Glutamatergic neuron (in vitro differentiated cells): ENCODE measurements at places on chromosomes 3 and 15.

DNA sequence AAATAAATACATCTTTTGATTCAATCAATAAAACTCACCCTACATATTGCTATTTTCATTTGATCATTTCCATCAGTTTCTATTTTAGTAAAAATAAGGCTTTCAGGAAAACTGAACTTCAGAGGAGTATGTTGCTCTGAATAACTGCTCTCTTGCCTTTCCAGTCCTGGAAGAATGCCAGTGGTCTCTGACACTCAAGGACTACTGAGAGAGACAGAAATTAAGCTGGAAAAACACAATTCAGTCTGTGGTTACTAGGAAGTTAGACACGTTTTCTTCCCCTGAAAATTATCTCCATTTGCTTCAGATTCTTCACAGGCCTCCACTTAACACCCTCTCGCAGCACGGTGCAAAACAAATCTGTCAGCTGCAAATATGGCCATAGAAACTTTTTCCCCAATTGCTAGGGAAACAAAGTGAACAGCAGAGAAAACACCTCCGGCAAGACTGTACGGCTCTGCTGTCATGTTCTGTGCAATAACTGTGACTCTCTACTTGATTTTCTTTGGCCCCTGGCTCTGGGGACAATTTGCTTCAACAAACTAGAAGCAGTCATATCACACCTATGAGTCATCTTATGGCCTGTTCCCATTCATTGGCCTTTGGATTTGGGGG lies 353.0 kb downstream of the MAGI1 start:
- no peak for DNase-seq

DNA sequence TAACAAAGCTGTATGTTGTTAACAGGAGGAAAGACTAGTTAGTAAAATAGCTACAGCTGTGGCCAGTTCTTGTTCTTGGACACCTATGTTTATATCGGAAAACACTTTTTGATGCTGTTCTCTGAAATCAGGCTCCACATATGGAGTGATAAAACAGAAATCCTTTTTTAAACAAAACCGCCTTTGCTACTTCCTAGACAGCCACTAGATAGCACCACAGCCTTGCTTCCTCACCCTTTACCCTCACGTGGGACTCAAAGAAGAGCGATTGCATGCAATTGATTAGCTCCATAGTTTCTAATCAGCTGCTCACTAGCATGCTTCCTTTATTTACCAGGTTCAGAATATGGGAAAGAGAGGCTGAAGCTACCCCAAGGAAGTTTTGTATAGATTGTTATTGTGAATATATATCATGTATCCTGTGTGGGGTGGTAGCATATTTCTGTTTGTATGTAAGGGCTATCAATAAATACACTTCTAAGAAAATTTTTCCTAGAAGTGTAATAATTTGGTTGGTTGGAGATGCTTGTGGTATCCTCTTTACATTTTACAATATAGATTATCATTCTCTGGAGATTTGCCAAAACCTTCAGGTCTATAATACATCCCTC lies 4.3 kb upstream of the MTFMT start:
- no peak for DNase-seq

GRCh38 chr3:10509325-10509724 lies 3.9 kb upstream of the ATP2B2 start:
- no peak for DNase-seq

- no peak for DNase-seq
These were observed 52.3 kb downstream of the NCEH1 start for GRCh38 chr3:172658344-172659245.

- DNase-seq, result no peak
These were observed 53.4 kb upstream of the C3orf80 start for GRCh38 chr3:160171813-160172212.

DNA sequence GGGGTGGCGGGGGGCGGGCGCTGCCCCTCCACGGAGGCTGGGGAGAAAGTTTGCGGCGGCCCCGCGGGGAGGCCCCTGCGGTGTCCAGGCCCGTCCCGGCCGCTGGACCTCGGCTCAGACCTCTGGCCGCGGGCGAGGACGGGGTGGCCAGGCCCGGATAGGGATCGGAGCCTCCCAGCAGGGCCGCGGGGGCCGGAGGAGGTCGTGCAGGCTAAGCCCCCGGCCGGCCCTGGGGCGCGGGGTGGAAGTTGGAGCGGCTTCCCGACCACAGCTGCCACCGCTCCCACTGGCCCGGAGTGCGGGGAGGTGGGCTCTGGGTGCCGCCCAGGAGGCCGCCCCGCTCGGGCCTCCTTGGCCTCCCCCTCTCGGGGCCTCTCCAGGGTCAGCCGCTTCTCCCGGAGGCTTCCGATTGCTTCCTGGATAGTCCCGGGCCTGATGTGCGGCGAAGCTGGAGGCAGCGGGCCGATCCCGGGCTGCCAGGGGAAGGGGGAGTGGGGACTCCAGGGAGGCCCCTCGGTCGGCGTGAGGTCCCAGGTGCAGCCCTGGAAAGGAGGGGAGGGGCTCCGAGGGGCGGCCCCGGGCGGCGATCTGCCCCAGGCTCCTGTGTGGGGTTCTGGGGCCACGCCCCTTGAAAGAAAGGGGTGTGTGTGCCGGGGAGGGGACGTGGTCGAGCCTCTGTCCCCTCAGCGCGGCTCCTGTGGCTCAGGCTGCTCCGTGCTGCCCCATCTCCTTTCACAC lies 907 bp downstream of the PLXNA1 start:
- peak; percentile 64 for DNase-seq

GRCh38 chr3:71277341-71277740 lies 306.2 kb downstream of the FOXP1 start:
- DNase-seq, result no peak

GRCh38 chr3:46325645-46326300 lies 28.1 kb upstream of the CCR2 start:
- DNase-seq, result no peak

- DNase-seq, result no peak
These were observed 91.7 kb downstream of the NR1I2 start for GRCh38 chr3:119873646-119874045.

GRCh38 chr3:101861212-101861788 lies 12.0 kb downstream of the NFKBIZ start:
- no peak for DNase-seq

DNA sequence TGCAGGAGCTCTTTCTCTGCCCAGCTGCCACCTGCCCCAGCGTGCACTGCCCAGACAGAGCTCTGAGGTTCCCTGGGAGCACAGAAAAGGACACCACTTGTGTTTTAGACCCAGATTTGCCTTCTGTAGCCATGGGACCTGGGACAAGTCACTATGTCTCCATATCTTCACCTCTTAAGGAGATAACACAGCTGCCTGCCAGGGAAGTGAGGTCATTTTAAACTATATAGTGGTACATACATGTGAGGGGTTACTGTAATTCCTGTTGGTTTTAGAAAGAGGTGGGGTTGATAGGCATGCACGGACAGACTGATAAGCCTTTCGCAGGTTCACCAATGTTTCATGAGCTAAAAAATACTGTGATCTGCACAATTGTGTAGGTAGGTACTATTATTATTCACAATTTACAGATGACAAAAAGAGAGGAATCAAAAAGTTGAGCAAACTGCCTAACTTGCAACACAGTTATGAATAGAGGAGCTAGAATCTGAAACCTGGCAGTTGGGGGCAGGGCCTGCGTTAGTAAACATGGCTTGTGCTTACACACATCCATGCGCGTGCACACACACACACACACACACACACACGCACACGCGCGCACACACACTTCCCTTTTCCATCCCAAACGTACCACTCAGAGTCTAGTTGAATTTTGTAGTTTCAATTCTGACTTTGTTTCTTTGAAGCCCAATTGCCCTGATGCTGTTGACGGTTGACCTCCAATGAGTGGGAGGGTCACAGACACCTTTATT lies 193.6 kb downstream of the FAM43A start:
- no peak for DNase-seq

DNA sequence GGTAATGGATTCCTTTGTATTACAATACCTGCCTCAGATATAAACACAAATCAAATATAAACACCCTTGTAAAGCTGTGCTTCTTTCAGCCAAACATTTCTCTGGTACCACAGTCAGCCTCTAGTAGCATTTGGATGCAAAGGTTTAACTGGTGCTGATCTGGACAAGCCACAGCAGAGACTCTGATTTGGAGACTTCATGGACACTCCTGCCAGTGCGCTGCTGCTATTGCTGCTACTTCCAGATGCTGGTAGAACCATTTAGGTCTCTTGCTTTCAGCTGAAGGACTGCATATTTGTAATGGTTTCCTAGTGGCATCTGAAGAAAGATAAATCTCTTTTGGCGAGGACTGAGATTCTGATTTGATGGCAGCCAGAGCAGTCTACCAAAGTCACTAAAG lies 36.9 kb downstream of the NCK1 start:
- no peak for DNase-seq

- DNase-seq, result no peak
These were observed 17.7 kb downstream of the MYNN start for GRCh38 chr3:169790687-169791429.

GRCh38 chr15:96692826-96693225 lies 362.3 kb downstream of the NR2F2 start:
- DNase-seq, result no peak

DNA sequence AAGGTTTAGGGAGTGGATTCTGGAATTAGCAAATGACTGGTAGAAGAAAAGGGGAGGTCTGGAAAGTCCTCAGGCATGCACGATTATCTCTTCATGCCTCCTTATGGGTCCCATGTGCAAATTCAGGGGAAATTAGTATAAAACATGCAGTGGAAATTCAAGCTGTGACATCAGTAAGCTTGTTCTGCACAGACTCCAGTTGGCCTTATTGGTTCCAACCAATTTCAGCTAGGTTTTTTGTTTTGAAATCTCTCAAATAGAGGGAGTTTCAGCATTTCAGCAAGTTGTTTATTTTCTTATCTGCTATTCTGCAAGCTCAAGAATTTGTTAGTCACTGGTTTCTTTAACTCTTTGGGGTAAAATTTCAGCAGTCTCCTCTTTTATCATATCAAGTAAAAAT lies 774 bp upstream of the TMCO5A start:
- DNase-seq, result no peak

DNA sequence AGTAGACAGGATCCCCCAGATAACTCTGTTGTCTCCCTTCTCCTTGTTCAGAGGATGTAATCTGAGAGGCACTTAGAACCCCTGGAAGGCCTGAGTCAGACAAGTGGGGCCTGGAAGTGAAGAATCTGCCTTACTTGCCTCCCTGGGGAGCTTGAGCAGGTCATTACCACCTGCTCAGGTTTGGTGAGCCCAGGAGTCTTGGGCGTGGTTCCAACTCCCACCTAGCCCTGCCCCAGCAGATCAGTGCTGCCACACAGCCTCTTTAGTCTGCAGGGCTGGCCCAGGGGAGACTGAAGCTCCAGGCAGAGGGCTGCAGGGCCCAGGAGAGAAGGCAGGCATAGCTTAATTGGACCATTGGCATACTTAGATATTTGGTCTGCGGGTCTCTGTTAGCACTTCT lies 230.0 kb downstream of the ERC2 start:
- peak; percentile 19 for DNase-seq

DNA sequence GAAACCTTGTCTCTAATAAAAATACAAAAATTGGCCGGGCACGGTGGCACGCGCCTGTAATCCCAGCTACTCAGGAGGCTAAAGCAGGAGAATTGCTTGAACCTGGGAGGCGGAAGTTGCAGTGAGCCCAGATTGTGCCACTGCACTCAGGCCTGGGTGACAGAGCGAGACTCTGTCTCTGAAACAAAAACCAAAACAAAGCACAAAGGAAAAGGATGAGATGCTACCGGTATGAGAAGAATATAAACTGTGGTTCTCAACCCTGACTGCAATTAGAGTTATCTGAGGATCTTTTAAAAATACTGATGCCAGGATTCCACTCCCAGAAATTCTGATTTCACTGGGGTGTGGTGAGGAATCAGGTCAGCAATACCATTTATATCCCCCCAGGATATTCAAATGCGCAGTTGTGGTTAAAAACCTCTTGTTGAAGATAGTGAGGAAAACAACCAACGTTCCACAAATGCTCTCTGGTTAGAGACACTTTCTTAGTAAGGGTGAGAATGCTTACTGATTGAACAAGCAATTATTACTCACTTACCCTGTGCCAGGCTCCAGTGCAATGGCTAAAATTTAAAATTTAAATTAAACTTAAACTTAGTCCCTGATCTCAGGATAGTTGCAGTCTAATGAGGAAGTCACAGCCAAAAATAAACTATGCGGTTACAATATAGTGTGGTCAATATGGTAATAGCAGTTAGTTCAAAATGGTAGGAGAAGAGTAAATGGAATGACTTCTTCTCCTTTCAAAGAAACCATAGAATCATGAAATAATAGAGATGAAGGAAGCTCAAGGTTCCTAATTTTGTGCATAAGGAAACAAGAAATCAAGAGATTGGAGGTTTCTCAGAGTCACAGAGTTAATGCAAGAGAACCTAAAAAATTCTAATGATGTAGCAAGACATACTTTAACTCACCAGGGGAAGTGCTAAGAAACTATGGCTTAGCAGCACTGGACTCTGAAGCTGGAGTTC lies 109.5 kb downstream of the SSR3 start:
- no peak for DNase-seq

DNA sequence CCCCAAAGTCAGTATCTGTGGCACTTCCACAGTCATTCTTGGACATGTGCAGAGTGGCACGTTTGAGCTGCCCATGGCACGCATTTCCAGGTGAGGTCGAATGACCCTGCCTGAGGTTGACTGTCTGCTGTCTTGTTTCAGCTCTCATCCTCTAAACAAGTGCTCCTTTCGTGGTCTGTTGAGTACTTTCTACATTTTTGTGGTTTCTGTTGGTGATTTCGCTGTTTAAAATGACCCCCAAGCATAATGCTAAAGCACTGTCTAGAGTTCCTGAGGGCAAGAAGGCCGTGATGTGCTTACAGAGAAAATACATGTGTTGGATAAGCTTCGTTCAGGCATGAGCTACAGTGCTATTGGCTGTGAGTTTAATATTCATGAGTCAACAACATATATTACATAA lies 40.0 kb upstream of the SAMMSON start:
- no peak for DNase-seq

GRCh38 chr3:53161450-53161819 lies 426 bp downstream of the PRKCD start:
- DNase-seq, result peak; percentile 36

DNA sequence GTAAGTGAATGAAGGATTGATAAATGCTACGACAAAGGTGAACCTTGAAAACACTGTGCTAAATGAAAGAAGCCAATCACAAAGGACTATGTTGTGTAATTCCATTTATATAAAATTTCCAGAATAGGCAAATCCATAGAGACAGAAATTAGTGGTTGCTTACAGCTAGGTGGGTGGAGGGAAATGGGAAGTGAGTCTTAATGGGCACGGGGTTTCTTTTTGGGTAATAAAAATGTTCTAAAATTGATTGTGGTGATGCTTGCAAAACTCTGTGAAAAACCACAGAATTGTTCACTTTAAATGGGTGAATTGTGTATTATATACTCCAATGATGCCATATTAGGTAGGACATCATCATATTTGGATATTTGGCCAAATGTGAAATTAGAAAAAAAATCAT lies 20.9 kb upstream of the TEX9 start:
- DNase-seq, result no peak
